ENCODE measurements at places on chromosomes 12 and 14.

- no peak for DNase-seq
Observed at GRCh38 chr14:102421411-102422057, 58.8 kb downstream of the TECPR2 start.

DNA sequence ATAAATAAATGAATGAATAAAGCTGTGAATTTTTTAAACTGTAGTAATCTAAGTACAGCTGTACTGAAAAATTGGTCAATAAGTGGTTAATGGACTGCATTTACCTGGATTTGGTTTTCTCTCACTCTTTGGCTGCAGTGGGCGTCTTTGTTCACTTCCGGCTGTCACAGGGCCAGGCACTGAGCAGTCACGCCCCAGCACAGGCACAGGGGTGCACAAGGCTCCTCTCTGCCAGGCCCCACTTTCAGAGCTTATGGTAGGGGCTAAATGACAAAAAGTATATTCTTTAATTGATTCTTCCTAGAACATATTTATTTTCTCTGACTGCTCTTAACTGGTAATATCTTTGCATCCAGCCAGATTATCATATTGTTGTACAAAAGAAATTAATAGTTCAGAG, 70.6 kb upstream of the DYNC1H1 start:
- DNase-seq: no peak

GRCh38 chr14:55160989-55161388, 30.4 kb downstream of the DLGAP5 start:
- DNase-seq: no peak

GRCh38 chr14:51262868-51263267, 22.8 kb downstream of the TMX1 start:
- no peak for DNase-seq

DNA sequence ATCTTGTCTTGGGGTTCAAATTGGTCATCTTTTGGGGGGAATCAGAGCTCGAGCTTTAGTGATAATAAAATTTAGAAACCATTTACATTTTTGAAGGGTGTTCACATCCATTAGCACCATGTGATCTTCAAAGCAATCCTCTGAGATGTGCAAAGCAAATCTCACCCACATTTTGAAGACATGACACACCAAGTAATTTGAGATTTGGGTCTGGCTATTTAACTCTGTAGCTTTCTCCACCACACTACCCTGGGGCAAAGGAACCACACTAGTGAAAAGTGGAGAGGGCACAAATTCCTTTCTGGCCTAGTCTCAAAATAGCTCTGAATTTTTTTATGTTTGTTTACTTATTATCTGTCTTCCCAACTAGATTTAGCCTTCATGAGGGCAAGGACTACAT, 46.6 kb upstream of the TMEM233 start:
- DNase-seq: no peak

Measured in T1000 (cell line).